Osteoblast (primary cell): ENCODE measurements at places on chromosomes 12 and 14. TPM values are rescaled to one million over a fixed set of nuclear protein-coding genes. Genes with fewer than 3 reads are reported as not detected.

DNA sequence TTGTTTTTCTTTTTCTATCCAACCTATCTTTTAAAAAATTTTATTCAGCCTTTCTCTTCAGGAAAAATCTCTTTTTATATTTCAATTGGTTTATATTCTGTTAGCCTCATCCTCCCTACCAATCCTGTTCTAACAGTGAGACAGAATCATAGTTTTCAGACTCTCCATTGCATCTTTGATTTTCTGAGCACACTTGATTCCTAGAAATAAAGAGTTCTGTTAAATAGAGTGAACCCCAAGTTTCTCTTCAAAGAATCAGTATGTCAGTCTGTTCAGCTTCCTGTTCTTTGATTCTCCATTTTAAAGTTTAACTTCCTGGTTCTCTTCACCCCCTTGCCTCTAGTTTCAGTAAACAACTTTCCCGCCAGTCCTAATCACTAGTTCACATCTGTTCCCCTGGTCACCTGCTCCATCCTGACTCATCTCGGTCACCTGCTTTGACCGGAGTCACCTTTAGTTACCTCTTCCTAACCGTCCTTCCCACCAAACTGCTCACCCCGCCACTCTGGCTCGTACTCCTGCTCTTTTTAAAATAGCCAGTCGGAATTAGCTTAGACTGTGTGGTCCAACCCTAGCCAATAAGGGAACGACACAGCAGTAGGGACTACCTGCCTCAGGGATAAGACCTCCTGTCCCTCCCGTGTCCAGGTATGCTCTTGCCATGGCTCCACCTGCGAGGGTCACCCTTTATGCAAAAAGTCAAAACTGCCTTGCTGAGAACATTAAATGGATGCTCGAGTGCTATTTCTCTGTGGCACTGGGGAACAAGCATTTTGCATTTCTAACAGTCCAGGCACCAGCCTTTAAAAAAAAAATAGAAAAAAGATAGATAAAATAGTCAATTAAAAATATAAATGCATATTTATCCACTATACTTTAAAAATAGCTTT lies 48.4 kb downstream of the DDX51 start:
- H3K36me3 ChIP-seq, result peaks cover 15% of the 10 kb centered on the region
- H3K27me3 ChIP-seq, result no peaks in the 10 kb centered on the region
- no peak overlapping the region for H3K4me3 ChIP-seq
- DNase-seq, result no peak
- no peaks in the 10 kb centered on the region for H3K4me1 ChIP-seq

DNA sequence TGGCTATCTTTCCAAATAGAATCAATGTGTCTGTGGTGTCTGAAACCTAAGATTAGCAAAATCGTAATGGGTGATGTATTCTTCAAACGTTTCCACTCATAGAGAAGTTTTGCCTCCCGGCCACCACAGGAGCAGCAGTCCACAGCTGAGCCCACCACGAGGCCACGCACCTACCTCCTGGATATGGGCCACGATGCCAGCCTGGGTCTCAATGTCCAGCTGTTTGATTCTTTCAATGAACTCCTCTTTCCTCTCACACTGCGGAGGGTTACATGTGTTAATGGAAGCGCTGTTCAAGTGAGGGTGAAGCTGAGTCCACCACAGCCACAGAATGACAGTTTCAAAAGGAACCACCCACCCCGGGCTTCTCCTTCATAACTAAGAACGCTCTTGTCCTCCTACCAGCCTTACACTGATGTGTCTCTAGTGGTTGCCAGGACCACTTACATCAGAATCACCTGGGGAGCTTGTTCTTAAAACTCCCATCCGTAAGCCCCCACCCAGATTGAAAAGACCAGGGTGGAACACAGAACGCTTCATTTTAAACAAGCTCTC lies 75.3 kb downstream of the CCDC88C start:
- H3K27ac ChIP-seq, result no peak overlapping the region
- no peak overlapping the region for H3K4me3 ChIP-seq
- no peaks in the 10 kb centered on the region for H3K27me3 ChIP-seq
- H3K36me3 ChIP-seq, result no peaks in the 10 kb centered on the region
- DNase-seq, result peak; percentile 43

DNA sequence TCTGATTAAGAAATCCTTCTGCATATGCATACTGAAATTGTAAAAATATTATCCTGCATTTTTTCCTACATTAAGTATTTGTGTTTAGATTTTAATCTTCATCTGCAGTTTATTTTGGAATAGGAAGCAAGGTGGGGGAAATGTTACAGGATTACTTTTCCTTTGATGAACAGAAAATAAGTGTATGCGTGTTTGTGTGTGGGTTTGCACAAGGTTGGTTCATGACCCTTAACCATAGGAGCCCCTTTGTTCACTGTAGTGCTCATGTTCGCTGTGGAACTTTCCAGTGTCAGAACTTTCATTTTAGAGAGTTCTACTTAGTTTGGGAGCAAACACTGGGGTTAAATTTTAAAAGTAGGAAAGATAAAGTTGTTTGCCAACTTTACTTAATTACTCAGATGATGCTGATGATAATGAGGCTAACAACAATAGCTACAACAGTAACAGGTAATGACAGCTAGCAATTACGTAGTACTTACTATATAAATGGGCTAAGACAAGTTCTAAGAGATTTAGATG lies 6.4 kb upstream of the A2M start:
- no peak overlapping the region for H3K4me3 ChIP-seq
- H3K36me3 ChIP-seq, result no peaks in the 10 kb centered on the region

DNA sequence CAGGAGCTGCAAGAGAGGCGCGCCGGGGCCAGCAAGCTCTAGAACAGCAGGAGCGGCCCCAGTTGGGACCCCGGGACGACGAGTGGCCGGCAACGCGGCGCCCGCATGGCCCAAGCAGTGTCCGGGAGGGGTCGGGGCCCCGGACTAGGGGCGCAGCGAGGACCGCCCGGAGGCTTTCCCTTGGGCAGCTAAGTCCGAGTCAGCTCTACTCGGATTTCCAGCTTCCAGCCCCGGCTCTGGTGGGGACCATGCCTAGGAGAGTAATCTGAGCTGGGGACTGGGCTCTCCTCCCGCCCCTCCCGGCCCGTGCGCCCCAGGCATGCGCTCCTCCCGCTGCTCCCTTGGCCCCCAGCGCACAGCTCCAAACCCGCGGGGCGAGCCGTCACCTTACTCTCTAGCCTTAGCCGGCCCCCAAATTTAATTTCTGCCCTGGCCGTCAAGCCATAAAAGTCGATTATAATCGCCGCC lies 41.6 kb upstream of the CAPRIN2 start:
- H3K4me1 ChIP-seq, result peaks cover 29% of the 10 kb centered on the region
- no peaks in the 10 kb centered on the region for H3K27me3 ChIP-seq
- peak overlapping the region; percentile 91 for H3K27ac ChIP-seq
- H3K36me3 ChIP-seq, result peaks cover 14% of the 10 kb centered on the region
- peak overlapping the region; percentile 81 for H3K4me3 ChIP-seq
- DNase-seq, result peak; percentile 90

DNA sequence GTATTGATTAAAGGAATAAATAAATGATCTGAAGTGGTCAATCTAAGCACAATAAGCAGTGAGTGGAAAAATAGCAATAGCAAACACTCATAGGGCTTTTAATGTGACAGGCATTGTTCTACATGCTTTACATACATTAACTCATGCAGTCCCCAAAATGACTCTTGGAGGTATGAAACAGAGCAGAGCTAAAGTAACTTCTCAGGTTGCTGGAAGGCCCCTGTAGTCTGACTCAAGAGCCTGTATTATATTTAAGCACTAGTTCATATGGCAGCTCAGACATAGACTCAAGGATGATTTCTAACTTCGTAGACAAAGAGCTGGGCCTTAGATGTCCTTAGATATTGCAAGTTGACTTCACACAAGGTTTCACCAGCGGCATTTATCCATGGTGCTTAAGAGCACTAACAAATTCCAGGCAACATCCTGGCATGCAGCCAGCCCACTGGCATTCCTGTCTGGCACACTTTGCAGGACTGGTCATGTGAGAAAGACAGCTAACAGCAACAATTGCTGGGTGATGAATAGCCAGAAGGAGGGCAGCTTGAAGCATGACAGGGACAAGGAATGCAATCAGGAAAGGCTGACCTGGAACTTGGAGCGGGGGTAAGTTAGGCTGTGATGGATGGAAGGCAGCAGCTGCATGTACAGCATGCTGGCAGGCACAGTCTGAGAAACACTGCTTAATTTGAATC lies 22.9 kb upstream of the KTN1 start:
- no peak overlapping the region for H3K4me3 ChIP-seq
- H3K27ac ChIP-seq, result no peak overlapping the region

GRCh38 chr14:103693515-103693914 lies 21.7 kb downstream of the XRCC3 start:
- H3K4me3 ChIP-seq, result no peak overlapping the region
- H3K4me1 ChIP-seq, result peaks cover 12% of the 10 kb centered on the region

- H3K27me3 ChIP-seq, result no peaks in the 10 kb centered on the region
- peaks cover 43% of the 10 kb centered on the region for H3K4me1 ChIP-seq
- peak overlapping the region; percentile 75 for H3K27ac ChIP-seq
- H3K36me3 ChIP-seq, result peaks cover 37% of the 10 kb centered on the region
- DNase-seq, result peak; percentile 90
Observed at GRCh38 chr12:57522887-57523705, 472 bp downstream of the MBD6 start.

DNA sequence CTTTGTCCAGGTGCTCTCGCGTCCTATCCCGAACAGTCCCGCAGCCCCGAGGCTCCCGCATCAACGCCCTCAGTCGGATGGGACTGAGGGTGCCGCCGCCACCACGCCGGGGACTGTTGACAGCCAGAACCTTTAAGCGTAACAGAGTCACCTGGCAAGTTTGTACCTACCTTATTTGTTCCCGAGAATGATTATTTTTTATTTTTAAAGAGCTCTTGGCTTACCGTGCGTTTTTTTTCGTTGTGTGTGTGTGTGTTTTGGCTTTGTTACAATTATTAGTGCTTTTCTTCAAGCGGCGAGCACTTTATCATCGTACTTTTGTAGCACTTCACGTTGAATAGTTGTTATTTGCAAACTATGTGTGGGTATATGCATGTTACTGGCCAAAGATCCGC lies 463 bp downstream of the COA8 start:
- no peaks in the 10 kb centered on the region for H3K27me3 ChIP-seq
- peaks cover 30% of the 10 kb centered on the region for H3K36me3 ChIP-seq
- H3K4me3 ChIP-seq, result peak overlapping the region; percentile 92
- H3K27ac ChIP-seq, result peak overlapping the region; percentile 78
- DNase-seq, result no peak
- H3K4me1 ChIP-seq, result peaks cover 26% of the 10 kb centered on the region

GRCh38 chr12:5865397-5865796 lies 79.7 kb downstream of the ANO2 start:
- no peak for DNase-seq
- no peak overlapping the region for H3K4me3 ChIP-seq
- H3K4me1 ChIP-seq, result no peaks in the 10 kb centered on the region
- H3K27ac ChIP-seq, result no peak overlapping the region

Gene EPYC
- total RNA-seq, result 1.8 TPM in 2 replicates

Gene TPH2
- total RNA-seq, result under 0.01 TPM in 1 of 2 replicates, not detected in the other

Gene NEK9
- total RNA-seq, result 42.7 and 44.5 TPM in 2 replicates

Gene ANKLE2
- total RNA-seq, result 79.9 and 86.1 TPM in 2 replicates

Gene PLA2G1B
- not detected in 2 replicates for total RNA-seq
